ENCODE measurements at places on chromosomes 7 and 10.

- DNase-seq: no peak
These were observed 129.2 kb downstream of the KCND2 start for GRCh38 chr7:120402079-120402767.

DNA sequence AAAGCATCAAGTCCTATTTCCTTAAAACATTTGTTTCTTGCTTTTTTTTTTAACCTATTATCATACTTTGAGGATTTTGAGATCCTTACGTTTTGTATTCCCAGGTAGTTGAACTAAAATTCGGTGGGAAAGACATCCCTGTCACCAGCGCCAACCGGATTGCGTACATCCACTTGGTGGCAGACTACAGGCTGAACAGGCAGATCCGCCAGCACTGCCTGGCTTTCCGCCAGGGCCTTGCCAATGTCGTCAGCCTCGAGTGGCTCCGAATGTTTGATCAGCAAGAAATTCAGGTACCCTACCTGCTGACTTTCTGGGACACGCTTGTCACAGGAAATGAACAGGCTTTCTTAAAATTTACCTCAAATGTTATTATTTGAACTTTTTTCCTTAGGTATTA lies 83.0 kb upstream of the DNAJB6 start:
- no peak for DNase-seq

DNA sequence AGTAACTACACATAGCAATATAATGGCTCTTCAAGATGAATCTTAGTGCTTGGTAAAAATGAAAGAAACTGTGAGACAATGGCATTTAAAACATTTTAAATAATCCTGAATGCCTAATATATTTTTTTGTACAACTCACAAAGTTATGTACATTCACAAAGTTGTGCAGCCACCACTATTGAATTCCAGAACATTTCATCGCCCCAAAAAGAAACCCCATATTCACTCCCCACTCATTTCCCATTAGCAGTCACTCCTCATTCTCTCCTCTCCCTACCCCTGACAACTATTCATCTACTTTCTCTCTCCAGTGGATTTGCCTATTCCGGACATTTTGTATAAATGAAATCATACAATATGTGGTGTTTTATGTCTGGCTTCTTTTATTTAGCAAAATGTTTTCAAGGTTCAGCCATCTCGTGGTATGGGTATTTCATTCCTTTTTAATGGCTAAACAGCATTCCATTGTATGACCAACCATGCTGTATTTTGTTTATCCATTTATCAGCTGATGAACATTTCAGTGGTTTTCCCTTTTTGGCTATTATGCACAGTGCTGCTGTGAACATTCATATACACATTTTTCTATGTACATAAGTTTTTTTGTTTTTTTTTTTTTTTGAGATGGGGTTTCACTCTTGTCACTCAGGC lies 34.7 kb downstream of the ENTPD7 start:
- DNase-seq: peak; percentile 58

GRCh38 chr10:77866598-77866997 lies 60.0 kb downstream of the DLG5 start:
- DNase-seq: no peak
